ENCODE measurements at places on chromosomes 6 and 20.

- no peak for DNase-seq
These were observed 158.6 kb upstream of the RIMS1 start for GRCh38 chr6:71727632-71728294.

- DNase-seq: no peak
These were observed 419.5 kb downstream of the CD83 start for GRCh38 chr6:14537030-14537429.

DNA sequence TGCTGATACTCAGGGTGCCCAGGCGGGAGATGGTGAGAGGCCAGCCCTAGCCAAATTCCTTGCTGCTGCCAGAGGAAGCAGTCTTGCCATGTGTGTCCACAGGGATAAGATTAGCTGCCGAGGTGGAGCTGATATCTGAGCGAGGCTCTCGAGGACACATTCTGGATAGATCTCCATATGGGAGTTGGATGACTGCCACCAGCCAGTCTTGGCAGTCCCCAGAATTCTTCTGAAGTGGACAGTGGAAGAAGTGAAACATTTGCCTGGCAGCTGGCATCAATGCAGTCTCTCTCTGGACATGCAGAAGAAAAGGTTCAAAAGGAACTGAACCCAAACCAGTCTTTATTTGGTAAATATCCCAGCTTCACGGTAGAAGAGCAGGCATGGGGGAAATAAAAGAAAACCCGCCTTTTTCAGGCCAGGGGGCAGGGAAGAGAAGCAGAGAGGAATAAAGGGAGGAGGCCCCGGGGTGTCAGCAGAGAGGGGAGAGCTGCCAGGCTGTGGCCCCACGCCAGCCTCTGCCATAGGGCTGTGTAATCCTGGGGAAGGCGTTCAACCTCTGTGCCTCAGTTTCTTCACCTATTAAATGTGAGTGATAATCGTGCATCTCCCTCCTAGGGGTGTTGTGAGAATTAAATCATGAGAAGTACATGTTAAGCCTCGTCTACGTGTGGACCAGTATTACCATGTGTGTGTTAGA lies 3.7 kb upstream of the FUCA2 start:
- DNase-seq: no peak

DNA sequence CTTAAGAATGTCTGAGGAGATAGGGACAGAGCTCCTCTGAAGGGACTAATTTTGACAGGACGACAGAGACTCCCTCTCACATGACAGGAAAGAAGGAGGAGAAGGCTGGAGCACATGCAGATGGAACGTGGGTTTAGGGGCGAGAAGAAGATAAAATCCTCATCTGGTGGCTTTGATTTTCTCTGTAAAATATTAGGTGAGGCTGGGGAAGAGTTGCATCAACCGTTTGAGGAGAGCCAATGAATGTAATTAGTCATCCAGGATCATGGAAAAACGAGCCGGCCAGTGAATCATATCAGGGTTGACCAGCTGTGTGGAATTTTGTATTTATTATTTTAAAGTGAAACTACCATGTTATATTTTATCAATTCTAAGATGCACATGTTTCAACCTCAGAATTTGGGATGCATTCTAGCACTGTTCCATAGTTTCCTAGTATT lies 46.9 kb upstream of the ADGRF4 start:
- DNase-seq: no peak

- DNase-seq: no peak
These were observed 36.2 kb upstream of the DSP start for GRCh38 chr6:7505189-7505699.

DNA sequence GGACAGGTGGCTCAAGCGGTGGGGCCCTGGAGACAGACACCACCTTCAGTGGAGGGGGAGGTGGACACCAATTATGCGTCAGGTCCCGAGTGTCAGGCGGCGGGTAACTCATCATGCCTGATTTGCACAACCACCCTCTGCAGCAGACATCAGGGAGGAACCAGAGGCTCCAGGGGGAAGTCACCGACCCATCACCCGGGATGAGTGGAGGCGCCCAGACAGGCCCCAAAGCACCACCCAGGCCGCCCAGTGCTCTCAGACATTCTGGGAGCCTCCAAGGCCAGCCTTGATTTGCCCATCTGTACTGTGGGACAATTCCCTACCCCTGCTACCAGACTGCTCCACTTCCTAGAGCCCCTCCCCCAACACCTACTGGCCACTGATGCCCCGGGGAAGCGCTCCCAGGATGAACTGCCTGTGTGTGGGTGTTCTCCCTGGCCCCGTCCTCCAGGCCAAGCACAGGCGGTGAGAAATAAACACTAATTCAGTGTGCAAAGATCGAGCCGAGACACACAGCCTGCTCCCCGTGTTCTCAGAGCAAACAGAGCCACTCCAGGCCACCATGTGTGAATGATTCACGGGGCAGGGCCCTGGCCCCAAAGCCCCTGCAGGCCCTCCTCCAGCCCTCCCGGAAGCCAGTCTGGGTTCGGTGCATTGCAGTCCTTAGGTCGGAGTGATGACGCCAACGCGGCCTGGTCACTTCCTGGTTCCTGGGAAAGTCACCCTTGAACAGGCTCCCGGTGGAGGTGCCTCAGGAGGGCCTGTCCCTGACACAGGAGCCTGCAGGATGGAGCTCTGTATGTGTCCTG lies 107.2 kb downstream of the ASXL1 start:
- no peak for DNase-seq

DNA sequence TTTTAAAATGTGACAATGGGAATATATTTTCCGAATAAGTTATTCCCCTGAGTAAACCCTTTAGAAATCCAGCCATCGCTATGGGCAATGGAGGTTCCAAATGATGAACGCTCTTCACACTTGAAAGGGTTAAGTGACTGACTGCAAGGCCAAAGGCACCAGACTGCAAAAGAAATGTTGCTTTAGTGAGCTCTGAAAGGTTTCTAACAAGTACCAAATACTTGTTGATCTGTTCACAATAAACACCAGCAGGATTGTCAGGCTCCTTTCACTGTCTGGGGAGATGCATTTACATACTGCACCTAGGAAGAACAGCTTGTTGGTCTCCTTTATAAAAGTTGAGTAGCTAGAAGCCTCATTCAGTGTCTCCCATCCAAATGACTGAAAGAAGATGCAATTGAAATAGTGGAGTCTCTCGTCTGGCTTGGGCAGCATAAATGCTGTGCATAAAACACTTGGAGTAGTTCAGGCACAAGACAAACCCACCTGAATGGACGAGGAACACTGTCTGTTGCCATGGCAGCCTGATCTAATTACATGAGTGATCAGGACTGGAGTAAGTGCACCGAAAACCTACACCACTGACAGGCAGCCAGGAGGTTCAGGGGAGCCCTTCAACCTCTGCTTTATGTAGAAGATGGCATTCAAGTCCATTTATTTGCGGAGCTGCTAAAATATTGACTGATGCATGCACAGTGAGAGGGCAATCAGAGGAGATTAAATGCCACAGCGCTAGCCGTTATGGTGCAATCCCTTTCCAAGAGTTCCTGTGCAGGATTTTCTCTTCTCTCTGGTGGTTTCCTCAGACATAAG lies 2.9 kb downstream of the ATXN1 start:
- DNase-seq: no peak

- no peak for DNase-seq
These were observed 485.4 kb upstream of the MANEA start for GRCh38 chr6:95091823-95092436.

GRCh38 chr6:121297694-121298093 lies 36.6 kb downstream of the TBC1D32 start:
- DNase-seq: no peak

- DNase-seq: no peak
These were observed 49.2 kb downstream of the SESN1 start for GRCh38 chr6:109045493-109045892.

- no peak for DNase-seq
These were observed 205.6 kb downstream of the SYNDIG1 start for GRCh38 chr20:24674921-24675605.

DNA sequence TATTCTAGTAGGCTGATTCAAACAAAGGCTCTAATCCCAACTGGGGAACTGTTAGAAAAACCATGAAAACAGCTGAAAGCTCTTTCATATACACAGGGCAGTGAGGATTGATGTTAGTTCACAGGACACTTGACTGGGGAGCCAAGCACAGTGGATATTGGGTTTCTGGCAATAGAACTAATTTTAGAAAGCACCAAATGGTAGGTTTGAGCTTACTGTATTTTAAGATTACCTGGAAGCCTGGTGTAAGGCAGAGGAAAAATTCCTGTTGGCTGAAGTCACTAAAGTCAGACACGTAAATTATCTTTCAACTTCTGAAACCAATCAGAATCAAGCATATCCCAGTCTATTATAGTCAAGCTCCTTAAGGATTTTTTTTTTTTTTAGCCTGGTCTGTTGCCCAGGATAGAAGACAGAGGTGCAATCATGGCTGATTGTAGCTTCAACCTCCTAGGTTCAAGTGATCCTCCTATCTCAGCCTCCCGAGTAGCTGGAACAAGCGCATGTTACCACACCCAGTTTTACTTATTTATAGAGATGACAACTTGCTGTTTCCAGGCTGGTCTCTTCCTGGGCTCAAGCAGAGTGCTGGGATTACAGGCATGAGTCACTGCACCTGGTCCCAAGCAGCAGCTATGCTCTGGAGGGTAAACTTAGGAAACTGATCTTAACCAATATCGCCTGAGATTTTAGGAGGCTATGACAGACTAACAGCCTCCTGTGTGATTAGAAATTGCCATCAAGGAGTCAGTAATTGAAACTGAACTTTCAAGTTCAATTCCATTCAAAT lies 32.5 kb upstream of the SYNCRIP start:
- DNase-seq: no peak
